ENCODE measurements at places on chromosomes 6 and 20. TPM values are rescaled to one million over a fixed set of nuclear protein-coding genes. Genes with fewer than 3 reads are reported as not detected.
A peak's percentile ranks its signal among the peaks of the same experiment; 100 is the strongest.

DNA sequence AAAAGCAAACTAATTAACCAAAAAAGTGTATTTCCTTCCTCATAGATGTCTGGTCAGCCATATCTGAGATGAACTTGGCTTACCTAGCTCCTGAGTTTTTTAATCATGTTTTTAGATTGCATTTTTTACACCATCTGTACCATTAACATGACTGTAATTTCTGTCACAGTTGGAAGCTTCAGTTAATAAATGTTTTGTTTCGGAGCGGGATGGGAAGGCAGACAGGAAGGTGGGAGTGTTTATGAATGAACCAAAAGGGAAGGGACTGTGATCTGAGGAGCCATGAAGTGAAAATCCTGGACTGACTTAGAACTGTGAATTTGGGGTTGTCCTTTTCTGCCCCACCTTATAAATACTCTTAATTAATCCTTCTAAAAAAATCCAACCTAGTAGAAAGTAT is 445.6 kb upstream of the SOX4 start:
- H3K27me3 ChIP-seq, result no peaks in the 10 kb centered on the region
- no peak overlapping the region for H3K27ac ChIP-seq
- no peak for DNase-seq
- H3K4me1 ChIP-seq, result no peaks in the 10 kb centered on the region
- no peaks in the 10 kb centered on the region for H3K36me3 ChIP-seq

- peaks cover 20% of the 10 kb centered on the region for H3K36me3 ChIP-seq
- H3K27ac ChIP-seq, result no peak overlapping the region
- no peak for DNase-seq
- H3K4me1 ChIP-seq, result peaks cover 33% of the 10 kb centered on the region
- H3K27me3 ChIP-seq, result no peaks in the 10 kb centered on the region
Observed at GRCh38 chr20:2892376-2892775, 19.1 kb downstream of the PTPRA start.

DNA sequence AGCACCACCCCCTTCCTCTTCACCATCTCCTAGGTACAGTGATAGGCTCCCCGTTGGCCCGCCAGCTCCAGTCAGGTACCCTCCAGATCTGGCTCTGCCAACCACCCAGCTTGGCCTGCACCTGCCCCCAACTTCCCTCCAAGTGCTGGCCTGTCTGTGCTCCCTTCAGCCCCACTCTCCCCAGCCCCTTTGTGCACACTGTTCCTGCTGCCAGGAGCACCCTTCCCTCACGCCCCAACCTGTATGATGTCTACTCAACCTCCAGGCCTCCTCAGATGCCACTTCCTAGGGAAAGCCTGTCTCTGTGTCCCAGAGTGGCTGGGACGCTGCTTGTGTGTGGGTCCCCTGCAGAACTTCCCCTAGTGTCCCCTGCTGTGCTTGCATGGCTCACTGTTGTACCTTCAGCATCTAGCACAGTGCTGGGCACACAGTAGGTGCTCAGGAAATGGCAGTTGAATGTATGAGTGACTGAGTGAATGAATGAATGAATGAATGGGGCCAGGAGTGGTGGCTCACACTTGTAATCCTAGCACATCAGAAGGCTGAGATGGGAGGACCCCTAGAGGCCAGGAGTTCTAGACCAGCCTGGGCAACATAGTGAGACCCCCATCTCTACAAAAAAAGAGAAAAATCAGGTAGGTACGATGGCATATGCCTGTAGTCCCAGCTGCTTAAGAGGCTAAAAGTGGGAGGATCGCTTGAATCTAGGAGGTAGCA is 3.0 kb downstream of the ZBP1 start:
- H3K27me3 ChIP-seq, result peaks cover 21% of the 10 kb centered on the region
- no peak for DNase-seq
- H3K4me3 ChIP-seq, result peak overlapping the region; percentile 3
- H3K4me1 ChIP-seq, result peaks cover 45% of the 10 kb centered on the region
- H3K27ac ChIP-seq, result peak overlapping the region; percentile 55

DNA sequence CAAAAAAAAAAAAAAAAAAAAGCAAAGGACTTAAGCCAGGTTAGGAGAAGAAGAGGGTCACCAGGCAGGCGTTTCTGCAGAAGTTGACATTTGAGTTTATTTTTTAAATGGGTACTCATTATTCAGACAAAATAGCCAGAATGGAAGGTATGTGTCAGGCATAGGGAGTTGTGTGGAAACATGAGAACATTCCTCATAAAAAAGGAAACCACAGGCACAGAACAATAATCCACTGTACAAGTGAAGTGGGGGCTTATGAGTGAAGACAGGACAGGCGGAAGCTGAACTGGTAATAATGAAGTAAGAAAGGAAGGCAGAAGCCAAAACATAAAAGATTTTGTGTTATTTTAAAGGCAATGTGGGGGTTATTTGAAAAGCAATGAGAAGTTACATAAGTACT is 104.6 kb downstream of the EPB41L2 start:
- no peaks in the 10 kb centered on the region for H3K4me1 ChIP-seq
- no peaks in the 10 kb centered on the region for H3K27me3 ChIP-seq
- no peak overlapping the region for H3K4me3 ChIP-seq
- H3K27ac ChIP-seq, result no peak overlapping the region
- H3K36me3 ChIP-seq, result no peaks in the 10 kb centered on the region

DNA sequence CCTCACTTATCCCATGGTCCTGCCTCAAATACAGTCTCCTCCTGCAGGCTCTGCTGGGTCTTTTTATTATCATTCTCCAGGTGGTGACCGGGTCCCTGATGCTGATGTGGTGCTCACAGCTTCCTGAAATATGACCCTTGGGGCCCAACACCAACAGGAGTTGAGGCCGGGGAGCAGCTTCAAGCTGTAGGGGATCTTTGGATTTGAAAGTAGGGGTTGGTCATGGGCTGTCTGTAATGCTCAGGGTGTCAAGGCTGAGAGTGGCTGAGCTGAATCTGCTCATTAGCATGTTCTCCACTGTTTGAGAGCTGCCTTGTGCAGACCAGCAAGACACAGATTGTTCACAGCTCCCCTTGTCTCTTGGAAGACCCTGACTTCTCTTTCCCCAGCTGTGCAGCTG is 35.5 kb downstream of the HLA-F start:
- no peak overlapping the region for H3K4me3 ChIP-seq
- DNase-seq, result no peak
- no peaks in the 10 kb centered on the region for H3K27me3 ChIP-seq

Gene C20orf96
- 4.3 TPM for total RNA-seq

Gene EPPIN
- total RNA-seq, result not detected
